Stimulated activated CD4-positive, alpha-beta T cell treated with anti-CD3 and anti-CD28 coated beads, TNF-alpha, amount 100 ng/mL, for 48 hours (primary cell): ENCODE measurements at places on chromosomes 12 and 14.

DNA sequence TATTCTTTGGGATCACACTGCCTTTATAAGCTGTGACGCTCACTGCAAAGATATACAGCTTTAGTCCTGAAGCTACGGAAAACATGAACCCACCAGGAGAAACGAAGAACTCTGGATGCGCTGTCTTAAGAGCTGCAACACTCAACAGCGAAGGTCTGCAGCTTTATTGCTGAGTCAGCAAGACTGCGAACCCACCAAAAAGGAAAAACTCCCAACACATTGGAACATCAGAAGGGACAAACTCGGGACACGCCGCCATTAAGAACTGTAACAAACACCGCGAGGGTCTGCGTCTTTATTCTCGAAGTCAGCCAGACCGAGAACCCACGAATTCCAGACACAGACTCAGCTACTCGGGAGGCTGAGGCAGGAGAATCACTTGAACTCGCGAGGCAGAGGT lies 9.2 kb upstream of the VWF start:
- no peak for DNase-seq

DNA sequence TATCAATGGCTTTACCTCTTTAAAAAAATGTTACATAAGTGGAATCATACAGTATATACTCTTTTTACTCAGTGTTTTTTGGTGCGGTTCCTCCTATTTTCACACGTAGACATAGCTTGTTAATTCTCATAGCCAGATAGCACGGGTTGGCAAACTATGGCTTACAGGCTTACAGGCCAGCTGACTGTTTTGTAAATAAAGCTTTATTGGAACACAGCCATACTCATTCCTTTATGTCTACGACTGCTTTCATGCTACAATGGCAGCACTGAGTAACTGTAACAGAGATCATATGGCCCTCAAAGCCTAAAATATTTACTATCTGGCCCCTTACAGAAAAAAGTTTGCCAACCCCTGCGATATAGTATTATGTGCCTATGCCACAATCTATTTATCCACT lies 5.8 kb upstream of the DAAM1 start:
- DNase-seq: no peak

- DNase-seq: no peak
Observed at GRCh38 chr12:64560396-64561301, 49.6 kb upstream of the RASSF3 start.

GRCh38 chr12:95554532-95555071 lies 3.3 kb upstream of the USP44 start:
- no peak for DNase-seq

DNA sequence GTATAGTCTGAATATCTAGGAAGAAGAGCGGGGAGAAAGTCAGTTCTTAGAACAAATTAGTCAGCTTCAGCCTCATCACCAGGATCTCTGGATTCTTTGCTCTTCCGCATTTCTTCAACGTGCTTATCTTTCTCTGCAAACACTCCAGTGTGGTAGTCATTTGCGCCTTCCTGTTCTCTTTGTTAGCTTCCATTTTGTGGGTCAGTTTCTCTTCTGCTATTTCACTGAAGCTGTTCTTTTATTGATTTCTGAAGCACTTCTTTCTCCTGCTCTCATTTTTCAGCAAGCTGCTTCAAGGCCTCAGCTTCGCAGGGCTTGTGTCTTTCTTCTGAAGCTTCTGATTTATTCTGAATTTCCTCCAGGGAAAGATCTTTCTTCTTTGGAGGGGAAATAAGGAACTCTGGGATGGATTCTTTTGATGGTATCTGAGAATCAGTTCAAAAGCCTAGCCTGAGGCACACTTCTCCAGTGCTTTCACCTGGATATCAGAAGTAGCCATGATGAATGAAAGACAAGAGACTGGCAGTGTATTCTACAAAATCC lies 13.5 kb downstream of the AMN1 start:
- DNase-seq: no peak

DNA sequence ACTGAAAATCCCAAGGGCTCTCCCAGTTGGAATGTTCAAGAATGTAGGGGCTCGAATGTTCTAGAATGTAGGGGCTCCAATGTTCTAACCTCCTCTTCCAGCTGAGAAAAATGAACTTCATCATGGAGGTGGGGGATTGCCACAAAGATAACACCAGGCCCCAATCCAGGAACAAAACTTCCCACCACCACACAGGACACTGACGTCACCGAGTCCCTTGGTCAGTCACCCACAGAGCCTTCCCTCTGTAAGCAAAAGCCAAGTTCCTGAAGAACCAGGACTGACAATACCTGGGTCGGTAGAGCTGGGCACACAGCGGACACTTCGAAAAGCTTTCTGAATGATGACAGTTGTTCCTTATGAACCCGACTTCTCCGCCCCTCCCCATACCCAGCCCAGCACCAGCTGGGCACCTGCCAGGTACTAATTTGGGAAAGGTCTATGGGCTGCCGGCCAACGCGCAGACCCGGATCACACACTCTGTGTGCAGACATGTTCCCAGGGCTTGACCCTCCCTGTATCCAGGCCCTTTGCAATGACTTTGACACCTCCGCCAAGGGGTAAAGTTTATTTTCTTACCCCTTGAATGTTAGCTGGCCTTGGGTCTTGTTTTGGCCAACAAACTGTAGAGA lies 18.9 kb downstream of the ITPK1 start:
- DNase-seq: no peak

DNA sequence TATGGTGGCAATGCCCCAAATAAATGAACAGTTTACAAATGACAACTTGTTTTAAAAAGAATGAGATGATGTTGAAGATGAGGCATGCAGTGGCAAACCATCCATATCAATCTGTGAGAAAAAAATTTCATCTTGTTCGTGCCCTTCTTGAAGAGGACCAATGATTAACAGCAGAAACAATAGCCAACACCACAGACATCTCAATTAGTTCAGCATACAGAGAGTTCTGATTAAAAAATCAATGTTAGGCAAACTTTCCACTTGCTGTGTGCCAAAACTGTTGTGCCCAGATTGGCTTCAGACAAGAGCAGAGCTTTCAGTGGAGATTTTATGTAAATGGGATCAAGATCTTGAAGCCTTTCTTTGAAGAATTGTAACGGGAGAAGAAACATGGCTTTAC lies 329.9 kb downstream of the BMP4 start:
- no peak for DNase-seq

GRCh38 chr12:13102461-13103195 lies 839 bp downstream of the GSG1 start:
- no peak for DNase-seq

DNA sequence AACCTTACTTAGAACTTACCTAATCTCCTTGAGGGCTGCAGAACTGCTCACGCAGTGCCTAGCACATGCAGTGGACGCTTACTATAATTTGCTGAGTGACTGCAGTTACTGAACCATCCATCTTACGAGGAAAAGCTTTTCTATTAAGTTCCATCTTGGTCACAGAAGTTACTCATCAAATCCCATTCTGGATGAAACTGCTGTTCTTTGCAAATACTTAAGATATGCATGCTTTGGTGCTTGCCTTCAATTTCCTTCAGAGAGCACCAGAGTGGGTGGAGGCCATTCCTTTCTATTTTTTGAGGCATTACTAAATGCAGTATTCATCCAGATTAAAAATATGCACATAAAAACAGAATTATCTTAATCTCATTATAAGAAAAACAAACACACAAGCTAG lies 17.7 kb upstream of the PELI2 start:
- no peak for DNase-seq

GRCh38 chr14:100574642-100575031 lies 12.6 kb downstream of the BEGAIN start:
- DNase-seq: no peak

DNA sequence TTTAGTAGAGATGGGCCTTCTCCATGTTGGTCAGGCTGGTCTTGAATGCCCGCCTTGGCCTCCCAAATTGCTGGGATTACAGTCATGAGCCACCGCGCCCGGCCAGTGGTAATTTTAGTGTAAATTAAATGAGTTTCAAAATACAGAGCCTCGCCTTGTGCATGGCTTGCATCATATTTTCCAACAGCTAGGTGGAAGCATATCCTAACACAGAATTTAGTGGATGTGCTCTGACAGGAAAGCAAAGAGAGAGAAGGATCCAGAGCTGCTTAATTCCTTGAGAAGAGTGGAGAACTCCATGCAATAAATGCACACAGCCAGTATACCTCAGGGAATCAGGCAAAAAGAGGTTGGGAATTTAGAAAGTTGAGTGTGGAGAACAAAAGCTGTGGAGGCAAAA lies 2.5 kb downstream of the OR6C2 start:
- no peak for DNase-seq

DNA sequence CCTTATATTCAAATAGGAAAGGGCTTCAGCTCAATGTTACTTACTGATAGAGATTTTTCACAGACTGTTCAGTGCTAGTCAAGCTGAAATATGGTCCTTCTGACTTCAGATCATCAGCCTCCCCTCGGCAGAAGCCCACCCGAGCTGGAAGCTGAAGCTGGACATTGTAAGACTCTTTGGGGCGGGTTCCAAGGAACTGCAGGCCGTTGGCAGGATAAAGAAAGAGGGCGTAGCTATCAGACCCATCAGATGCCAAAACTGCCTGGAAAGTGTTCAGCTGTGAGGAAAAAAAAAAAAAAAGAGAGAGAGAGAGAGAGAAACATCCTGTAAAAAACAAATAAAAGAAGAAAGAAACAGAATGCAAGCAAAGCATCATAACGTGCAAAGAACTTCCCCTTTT lies 8.8 kb downstream of the NID2 start:
- DNase-seq: no peak

GRCh38 chr12:38664661-38665269 lies 240.6 kb downstream of the CPNE8 start:
- no peak for DNase-seq

GRCh38 chr12:68402422-68402821 lies 70.3 kb upstream of the MDM1 start:
- DNase-seq: no peak

DNA sequence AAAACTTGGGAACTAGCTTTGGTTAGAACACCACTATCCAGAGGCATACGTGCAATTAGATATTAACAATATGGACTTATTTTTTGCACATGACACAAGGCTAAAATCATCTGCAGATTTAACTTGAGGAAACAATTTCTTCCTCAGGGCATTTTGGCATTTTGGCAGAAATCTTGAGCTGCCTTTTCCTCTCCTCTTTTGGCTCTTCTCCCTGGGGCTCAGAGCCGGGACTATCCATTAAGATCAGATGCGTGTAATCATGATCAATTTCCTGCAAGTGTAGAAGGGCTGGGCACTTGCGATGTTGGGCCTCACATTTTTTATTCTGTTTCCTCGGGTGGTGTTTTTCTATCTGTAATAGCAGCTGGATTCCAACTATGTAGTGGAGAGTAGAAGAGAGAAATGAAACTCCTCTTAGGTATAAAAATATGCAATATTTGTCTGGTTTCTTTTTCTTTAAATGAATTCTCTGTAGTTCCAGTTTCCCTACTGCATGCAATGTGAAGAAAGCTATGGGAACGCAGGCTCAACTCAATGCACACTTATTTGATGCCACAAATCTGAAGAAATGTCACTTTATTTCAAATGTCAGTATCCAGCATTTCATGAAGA lies 1010.8 kb downstream of the FLRT2 start:
- DNase-seq: no peak

- DNase-seq: no peak
Observed at GRCh38 chr12:71594214-71594948, 69.3 kb downstream of the ZFC3H1 start.

DNA sequence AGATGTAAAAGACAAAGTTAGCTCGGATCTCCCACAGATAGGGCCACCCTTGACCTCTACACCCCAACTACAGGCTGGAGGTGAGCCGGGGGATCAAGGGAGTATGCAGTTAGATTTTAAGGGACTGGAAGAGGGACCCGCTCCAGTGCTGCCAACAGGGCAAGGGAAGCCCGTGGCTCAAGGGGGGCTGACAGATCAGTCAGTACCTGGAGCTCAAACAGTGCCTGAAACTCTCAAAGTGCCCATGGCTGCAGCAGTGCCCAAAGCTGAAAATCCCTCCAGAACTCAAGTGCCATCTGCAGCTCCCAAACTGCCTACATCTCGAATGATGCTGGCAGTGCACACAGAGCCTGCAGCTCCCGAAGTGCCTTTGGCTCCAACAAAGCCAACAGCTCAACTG lies 10.4 kb downstream of the NYNRIN start:
- DNase-seq: no peak

DNA sequence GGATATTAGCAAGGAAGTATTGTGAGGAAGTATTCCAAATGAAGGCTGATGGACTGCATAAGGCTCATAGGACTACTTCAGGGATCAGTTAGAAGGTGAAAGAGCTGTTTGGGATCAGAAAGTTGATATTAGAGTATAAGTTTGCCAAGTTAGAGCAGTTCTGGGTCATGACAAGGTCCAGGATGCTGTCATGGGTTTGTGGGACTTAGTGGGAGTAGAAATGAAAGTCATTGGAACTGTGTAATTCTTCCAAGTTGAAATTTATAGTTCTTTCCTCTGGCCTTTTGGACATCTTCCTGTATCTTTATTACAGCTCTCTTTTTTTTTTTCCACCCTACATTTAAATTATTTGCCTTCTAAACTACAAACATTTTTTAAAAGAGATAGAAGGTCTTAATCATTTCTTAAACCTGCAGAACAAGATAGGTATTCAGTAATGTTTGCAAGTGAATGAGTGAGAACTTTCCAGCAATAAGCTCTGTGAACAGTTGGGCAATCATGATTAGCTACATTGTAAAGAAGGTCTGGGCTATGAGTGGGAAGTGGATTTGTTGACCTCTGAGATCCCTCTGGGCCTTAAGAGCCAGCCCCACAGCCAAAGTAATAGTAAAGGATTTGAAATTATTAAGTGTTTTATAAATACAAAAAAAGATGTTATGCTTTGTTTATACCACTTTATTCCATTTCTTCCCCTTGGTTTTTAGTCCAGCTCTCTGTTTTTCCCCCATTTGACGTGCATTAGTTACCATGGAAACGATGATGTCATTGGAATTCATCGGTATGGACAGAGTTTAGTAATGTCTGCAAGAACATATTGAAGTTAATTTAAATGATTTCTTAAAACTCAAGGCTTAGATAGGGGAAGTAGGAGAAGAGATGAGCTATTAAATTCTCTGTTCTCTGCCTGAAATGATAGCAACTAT lies 247.9 kb upstream of the ARHGAP5 start:
- no peak for DNase-seq

GRCh38 chr12:131327521-131328488 lies 374.1 kb downstream of the ADGRD1 start:
- DNase-seq: no peak

DNA sequence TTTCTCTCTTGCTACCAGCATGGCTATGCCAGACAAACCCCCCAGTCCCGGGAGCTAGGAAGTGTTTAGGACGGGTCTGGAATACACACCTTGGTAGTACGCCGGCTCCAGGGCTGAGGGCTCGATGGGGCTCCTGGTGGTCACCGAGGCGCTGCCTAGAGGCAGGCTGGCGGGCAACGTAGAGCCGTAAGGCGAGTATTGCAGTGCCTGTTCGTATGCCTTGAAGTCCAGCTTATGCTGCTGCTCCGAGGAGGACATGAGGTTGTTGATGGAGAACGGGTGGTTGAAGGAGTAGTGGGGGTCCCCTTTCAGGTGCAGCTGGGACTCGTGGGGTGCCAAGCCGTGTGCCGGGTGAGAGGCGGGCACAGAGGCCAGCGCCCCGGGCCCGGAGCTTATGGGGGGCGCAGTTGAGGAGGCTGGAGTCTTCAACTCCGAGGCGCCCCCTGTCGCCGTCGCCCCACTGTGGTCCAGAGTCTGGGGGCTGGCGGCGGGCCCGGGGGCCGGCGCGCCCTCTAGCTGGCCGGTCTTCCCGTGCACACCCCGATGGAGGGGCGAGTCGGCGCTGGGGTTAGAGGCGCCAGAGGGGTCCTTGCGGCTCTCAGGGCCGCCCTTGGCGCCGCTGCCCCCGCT lies 3.6 kb downstream of the FOXA1 start:
- no peak for DNase-seq
